ENCODE measurements at places on chromosomes 7 and 10.

DNA sequence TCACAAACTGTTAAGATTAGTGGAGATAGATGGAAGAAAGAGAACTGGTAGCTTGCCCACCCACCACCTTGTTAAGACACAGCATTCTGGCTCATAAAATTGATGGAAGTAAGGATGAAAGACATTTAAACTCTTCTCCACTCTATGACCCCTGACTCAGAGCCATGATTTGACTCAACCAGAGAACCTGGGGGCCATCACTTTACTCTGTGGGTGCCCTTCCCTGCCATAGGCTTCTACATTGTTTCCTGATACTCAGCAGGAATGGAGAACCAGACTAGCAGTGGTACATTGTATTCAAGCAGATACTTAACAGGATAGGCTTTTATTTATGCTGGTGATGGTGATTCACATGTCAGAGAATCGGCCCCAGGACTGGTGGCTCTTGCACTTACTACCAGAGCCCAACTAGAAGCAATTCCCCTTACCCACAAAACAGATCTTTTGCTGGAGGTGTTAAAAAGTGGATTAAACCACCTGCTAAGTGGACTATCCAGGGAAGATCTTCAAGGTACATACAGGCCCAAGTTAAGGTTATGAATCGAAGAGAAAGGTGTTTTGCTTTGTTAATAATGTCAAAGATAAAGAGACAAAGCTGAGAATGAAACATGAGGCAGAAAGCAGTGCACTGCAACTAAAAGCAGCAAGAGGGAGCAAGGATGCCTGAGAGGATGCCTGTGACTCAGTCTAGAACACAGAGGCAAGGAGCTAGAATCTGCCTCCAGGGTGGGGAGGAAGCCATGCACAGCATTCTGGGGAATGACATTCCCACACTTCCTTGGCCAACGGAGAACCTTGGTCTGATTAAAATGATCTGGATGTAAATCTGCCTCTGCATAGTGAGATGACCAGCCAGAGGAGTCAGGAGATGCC lies 36.0 kb upstream of the GLI3 start:
- no peak for DNase-seq

DNA sequence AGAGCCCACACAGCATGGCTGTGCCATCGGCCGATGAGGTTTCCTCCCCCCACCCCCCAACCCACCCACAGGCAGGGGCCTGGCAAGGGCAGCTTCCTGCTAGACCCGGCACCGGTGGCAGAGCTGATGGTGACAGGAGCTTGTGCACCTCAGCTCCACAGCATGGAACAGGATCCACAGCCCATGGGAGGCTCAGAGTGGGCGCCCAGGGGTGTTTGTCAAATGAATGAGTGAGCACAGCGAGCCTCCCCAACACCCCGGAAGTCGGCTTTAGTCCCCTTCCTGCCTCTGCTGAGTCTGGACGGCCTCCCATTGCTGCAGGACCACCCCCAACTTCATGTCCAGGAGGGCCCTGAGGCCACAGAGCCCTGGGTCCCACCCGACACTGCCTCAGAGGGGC lies 68.9 kb downstream of the PDGFA start:
- DNase-seq, result no peak

GRCh38 chr7:15686957-15687545 lies 568 bp upstream of the MEOX2 start:
- DNase-seq, result no peak

- no peak for DNase-seq
Measured at GRCh38 chr7:131878777-131879176, 322.3 kb upstream of the PODXL start.

DNA sequence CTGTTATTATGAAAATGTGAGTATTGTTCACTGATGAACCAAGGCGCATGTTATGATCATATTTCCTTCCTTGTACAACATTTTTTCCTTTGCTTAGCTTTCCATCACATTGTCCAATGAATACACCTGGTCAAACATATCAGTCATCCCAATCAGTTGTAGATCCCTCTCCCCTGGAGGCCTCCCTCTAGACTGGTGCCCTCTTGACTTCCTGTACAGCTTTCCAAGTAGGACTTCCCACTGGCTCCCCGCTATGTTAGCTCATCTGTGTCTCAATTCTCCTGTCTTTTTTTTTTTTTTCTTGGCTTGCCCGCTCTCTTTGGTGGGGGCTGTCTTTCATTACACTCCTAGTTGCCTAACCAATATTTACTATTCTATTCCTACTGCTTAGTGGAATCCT lies 214.2 kb upstream of the NPY start:
- no peak for DNase-seq

GRCh38 chr7:5041047-5041446 lies 4.6 kb upstream of the RBAK start:
- no peak for DNase-seq

DNA sequence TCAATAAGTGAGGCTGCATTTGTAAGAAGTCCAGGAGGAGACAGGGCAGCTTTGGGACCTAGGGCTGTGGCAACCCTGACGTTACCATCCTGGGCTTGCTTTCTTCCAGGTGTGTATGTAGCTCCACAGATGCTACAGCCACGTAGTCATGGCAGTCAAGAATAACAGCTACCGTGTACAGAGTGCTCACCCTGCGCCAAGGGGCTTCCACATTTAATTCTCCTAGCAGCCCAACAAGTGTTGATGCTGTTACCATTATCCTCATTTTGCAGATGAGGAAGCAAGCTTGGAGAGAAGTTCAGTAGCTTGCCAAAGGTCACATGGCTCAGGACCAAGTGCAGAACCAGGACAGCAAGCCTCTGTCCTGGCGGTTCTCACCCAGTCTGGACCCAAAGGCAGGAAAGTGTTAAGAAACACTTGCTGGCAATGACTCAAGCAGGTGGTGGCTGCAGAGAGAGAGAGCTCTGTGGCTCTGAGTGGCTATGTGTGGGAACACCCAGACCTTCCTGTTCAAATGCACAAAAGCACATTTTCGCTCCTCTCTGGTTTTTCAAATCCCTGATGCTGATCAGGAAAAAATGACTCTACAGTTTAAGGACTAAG lies 89.8 kb downstream of the CREM start:
- no peak for DNase-seq

- no peak for DNase-seq
Measured at GRCh38 chr7:75624134-75624832, 114.5 kb downstream of the HIP1 start.

DNA sequence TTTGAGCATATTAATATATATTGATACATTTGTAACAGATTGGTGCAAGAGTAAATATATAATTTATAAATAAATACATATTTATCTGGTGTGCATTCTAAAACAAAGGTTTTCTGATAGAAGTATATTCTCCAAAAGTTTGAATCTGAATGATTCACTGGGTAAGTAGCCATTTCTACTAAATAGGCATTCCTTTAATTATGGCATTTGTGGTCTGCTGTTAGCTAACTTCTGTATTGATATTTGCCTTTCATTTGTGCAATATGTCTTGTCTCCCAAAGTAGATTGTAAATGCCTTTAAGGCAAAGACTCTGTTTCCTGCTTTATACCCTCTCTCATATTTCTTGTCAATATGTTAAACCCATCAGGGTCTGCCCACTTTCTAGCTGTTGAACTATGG lies 11.1 kb upstream of the ARID5B start:
- no peak for DNase-seq

DNA sequence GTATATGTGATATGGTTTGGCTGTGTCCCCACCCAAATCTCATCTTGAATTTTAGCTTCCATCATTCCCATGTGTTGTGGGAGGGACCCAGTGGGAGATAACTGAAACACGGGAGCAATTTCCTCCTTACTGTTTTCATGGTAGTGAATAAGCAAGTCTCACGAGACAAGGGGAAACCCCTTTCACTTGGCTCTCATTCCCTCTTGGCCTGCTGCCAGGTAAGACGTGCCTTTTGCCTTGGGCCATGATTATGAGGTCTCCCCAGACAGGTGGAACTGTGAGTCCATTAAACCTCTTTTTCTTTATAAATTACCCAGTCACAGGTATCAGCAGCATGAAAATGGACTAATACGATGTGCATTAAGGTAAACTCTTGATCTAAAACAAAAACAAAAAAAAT lies 357.1 kb upstream of the AOAH start:
- no peak for DNase-seq

GRCh38 chr10:79063661-79064492 lies 4.9 kb upstream of the ZMIZ1 start:
- no peak for DNase-seq

DNA sequence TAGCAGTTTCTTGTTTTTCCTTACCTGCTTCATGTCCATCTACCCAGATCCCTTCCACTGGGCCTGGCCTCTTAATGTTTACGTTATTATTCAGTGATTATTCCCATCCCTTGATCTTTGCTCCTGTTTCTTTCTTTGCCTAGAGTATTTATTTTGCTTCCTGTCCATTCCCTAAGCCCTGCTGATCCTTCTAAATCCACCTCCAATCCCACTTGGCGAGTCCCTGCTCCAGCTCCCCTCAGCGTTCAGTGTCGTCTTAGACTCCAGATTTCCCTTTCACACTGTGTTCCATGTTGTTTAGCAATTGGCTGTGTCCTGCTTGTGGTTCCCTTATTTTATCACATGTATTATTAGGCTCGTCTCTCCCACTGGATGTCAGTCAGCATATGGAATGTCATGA lies 7.3 kb downstream of the PPP2R2D start:
- no peak for DNase-seq

GRCh38 chr7:69787736-69788431 lies 189.6 kb downstream of the AUTS2 start:
- no peak for DNase-seq

- no peak for DNase-seq
Measured at GRCh38 chr10:43961523-43962345, 313.1 kb upstream of the ZNF32 start.

DNA sequence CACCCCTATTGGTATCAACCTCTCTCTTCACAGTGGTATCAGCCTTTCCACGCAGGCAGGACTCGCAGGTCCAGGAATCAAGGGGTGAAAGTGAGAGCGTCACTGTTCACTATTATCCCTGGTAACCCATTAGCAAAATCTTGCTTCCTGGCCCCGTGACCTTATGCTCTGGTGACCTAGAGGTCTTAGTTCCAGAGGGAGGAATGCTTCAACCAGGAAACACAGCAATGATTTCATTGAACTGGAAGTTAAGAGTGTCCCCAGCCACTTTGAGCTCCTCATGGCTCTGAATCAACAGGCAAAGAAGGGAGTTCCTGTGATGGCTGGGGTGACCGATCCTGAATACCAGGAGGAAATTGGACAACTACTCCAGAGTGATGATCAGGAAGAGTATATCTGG lies 90.6 kb downstream of the CUL2 start:
- no peak for DNase-seq

DNA sequence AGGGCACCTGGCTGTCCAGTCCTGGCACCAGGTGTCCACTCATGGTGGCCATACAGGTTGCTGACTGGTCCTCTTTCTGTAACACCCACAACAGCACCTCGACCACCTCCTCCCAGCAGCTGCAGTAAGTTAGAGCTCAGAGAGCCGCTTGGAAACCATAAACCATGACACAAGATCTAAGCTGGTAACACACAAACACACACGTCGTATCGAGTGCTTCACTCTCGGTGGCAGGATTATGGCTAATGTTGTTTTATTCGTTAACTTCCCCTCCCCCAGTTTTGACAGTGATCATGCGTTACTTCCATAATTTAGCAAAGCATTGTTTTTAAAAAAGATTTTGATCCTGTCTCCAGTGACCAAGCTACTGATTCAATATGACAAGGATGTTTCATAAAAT lies 59.7 kb downstream of the CAMK2B start:
- no peak for DNase-seq

GRCh38 chr7:11236680-11237079 lies 263.0 kb downstream of the PHF14 start:
- DNase-seq, result no peak

- no peak for DNase-seq
Measured at GRCh38 chr10:1057106-1057657, 997 bp downstream of the WDR37 start.

- DNase-seq, result peak; percentile 36
Measured at GRCh38 chr10:119306514-119306951, 99.2 kb downstream of the GRK5 start.

DNA sequence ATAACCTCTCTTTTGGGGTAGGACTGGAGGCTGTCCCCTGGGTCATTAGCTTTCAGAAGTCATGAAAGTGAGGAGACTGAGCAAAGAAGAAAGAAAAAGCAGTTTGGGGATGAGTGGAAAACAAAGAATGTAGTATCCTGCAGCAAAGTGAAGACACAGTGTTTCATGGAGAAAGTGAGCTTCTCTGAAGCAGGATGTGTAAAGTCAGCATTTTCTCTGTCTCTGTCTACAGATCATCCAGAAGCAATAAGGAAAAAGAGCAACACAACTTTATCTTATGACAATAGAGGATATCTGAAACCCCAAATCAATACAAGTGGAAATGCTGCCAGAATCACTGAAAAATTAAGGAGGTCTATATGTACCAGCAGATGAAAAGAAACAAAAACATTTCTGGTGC lies 28.4 kb upstream of the ZNF248 start:
- no peak for DNase-seq

DNA sequence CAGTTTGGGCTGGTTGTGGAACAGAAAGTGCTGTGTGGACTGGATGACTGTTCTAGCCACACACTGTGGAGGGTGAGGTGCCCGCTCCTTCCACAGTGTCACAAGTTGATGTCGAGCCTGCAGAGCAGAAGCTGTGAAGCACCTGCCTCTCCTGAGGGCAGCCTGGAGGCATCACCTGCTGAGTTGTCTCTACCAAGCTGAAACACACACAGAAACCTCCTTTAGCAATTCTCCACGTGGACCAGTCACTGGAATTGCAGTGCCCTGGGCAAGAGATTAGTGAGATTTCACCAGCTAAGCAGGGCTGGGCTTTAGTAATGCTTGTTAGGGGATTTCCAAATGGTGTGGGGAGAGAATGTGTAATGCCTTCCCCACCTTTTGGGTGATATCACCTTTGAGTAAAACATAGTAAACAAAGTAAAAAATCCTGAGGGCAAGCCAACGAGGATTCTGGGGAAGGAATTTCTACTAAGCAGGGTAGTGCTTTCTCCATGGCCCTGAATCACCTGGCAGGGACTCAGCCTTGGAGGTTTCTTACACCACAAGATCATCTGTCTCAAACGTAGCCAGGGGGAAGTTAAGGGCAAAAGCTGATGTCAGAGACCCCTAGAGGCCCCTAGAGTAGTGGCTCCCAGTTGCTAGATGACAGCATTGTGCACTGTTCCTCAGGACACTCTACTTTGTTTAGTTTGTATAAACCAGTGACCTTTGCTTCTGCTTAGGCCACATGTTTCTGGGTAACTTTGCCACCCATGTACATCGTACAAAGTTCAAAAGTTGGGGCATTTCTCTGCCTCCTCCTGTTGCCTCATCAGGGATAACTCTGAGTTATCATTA lies 233.1 kb upstream of the IGFBP3 start:
- DNase-seq, result no peak

DNA sequence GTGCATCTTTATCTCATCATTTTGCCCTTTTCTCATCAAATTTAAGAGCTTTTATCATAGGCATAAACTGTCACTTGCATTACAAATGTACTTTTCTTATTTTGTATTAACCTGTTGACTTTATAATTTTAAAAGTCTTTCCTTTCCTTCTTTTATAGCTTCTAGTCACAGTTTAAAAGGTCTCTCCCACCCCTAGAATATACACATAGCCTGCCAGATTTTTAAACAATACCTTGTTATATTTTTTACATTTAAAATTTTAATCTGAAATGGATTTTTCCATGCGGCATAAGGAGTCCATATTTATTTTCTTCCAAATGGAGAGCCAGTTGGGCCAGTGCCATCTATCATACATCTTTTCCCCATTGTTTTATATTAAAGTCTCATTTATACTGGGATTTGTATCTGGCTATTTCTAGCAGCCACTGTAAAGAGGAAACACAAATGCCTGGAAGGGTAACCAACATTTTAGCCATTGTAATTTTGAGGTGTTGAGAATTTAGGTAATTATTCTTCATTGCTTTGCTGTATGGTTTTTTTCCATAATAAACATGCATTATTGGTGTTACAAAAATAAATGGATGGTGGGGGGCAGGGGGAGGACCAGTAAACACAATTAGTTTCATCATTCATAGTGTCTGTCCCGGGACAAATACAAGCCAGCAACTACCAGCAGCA lies 92.8 kb downstream of the CCDC71L start:
- no peak for DNase-seq

Data from activated CD8-positive, alpha-beta memory T cell treated with anti-CD3 and anti-CD28 coated beads for 48 hours (primary cell).